Left forelimb (tissue), 1 donor: ENCODE measurements at places on chromosomes 13 and 19.

- no peak for DNase-seq
Observed at GRCh38 chr13:30017880-30018279, 167.5 kb upstream of the UBL3 start.

DNA sequence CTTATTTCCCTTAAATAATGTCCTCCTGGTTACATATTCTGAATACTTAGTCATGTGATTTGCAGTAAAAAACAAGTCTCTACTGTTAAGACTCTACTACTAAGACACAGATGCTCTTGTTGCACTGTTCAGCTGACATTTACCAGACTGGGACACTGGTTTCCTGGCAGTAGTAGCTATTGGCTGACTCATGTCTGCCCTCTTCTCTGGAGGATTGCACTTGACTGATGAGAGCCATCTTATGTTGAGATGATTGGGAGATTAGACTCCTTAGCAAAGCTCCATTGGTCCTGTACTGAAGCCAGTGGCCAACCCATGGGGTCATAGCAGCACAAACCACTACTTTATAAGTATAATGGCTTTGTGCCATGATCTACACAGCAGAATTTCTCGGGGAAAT lies 1672.6 kb upstream of the PCDH20 start:
- DNase-seq: no peak

GRCh38 chr13:66154976-66155375 lies 1075.2 kb downstream of the PCDH9 start:
- DNase-seq: no peak

DNA sequence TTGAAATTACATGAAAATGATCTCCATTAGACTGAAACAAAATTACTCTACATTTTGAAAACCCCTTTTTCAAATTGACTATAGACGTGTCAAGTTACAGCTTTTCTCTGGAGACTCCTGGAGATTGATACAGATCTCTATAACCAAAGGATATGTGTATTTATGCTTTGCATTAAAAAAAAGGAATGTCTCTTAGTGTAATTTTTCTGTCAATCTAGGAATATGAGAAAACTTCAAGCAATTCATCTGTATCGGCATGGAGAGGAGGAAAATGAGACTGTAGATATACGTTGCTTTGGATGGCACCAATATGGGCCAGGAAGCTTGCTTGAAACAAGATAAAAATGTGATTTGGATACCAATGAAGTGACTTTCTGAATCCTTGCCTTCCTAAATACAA lies 286.6 kb downstream of the PCDH9 start:
- DNase-seq: no peak

GRCh38 chr19:7476777-7477494 lies 11.9 kb downstream of the PEX11G start:
- no peak for DNase-seq

DNA sequence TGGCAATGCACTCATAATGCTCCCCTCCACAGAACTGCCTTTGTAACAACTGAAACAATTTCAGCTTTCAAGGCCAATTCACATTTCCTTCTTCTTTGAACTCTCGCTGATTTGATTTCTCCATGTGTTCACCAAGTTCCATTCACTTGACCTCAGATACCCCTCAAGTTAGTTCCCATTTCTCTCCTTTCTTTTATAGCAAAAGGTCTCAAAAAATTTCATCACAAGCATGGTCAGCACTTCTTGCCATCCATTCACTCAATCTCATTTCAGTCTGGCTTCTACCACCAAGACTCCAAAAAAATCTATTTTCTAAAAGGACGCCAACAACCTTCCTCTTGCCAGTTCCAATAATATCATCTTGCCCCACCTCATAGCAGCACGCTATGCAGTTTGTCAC lies 135.7 kb downstream of the DIAPH3 start:
- no peak for DNase-seq

- no peak for DNase-seq
Observed at GRCh38 chr13:76822698-76823267, 63.4 kb downstream of the KCTD12 start.

DNA sequence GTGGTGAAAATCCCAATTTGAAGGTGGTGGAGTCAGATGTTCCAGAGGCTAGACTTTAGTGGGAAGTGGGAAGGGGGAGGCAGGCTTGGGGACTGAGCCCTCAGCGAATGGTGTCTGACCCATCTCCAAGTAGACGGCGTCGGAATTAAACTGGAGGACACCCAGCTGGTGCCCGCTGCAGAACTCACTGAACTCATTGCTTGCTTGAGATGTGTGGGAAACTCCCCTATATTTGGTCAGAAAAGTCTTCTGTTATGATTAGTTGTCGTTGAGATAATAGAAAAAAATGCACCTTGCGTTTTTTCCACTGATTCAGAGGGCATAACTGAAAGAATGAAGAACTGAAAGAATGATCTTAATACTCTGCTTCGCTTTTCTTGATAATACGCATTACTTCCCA lies 871 bp upstream of the ZNF583 start:
- no peak for DNase-seq

DNA sequence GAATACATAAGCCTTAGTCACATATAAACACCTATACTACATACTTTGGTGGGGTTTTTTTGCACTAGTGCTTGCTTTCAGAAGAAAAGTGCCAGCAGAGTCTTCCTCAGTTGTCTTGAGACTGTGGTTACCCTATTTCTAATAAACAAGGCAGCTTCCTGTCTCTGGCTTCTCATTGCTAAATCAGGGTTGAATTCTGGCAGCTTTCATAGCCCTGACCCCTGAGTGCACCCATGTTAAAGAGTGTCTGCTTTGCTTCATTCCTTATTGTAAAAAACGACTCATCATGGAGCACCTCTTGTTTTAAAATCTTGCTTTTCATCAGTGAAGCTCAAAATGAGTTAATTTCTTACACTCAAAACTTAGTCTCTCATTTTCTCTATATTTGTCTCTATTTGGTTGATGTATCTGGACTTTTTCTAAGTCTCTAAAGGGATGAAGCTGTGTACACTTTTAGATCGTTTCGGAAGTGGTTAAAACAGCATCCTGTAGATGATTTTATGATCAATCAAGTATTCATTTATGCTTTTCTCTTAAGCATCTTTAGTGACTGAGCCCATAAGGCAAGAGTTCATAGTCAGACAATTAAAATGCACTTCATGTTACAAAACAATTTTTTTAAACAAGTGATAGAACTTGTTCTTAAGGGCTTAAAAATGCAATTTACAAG lies 72.1 kb downstream of the KLF12 start:
- DNase-seq: no peak

GRCh38 chr19:10912619-10913018 lies 15.8 kb downstream of the YIPF2 start:
- no peak for DNase-seq

GRCh38 chr13:113839536-113840204 lies 24.2 kb downstream of the GAS6 start:
- DNase-seq: no peak

DNA sequence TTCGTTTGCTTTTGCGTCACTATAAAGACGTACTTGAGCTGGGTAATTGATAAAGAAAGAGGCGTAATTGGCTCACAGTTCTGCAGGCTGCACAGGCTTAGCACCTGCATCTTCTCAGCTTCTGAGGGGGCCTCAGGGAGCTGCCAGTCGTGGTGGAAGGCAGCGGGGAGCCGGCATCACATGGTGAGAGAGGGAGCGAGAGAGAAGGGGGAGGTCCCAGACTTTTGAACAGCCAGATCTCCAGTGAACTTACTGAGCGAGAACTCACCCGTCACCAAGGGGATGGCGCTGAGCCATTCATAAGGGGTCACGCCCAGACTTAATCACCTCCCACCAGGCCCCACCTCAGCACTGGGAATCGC lies 58.7 kb upstream of the F7 start:
- DNase-seq: no peak

- DNase-seq: peak; percentile 53
Observed at GRCh38 chr13:110230661-110231347, 76.2 kb downstream of the COL4A1 start.

- no peak for DNase-seq
Observed at GRCh38 chr13:99383946-99384345, 76.7 kb upstream of the GPR183 start.

DNA sequence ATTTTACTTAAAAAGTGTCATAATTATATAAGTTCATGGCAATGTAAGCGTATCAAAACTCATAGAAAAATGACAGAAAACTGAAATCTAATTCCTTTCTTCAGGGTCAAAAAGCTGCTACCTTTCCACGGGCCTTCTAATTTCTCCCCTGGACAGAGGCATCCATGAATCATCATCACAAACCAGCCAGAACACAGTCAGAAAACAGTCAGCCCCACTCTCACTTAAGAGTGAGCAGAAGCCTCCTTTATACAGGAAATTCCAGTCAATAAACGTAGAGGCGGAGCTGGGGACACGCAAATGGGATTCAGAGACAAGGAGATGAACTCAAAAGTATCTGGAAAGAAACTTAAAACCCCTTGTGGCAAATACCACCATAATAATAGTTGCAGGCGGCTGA lies 54.2 kb upstream of the ABCC4 start:
- no peak for DNase-seq

DNA sequence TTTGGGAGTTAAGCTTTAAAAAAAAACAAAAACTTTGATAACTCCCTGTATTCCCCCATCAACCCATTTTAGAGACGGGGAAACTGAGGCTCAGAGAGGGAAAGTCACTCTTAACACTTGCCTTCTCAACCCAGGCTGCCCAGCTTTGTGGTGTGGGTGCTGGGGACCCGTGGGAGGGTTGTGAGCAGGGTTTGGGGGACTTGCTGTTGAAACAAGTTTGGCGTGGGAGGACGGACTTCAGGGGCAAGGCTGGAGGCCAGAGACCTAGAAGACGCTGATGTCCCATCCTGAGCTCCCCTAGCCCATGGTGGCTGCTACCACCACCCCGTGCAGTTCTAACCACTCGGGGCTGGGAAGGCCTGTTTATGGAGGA lies 747 bp upstream of the CACTIN start:
- no peak for DNase-seq

- no peak for DNase-seq
Observed at GRCh38 chr19:45955905-45956608, 17.6 kb downstream of the NOVA2 start.

DNA sequence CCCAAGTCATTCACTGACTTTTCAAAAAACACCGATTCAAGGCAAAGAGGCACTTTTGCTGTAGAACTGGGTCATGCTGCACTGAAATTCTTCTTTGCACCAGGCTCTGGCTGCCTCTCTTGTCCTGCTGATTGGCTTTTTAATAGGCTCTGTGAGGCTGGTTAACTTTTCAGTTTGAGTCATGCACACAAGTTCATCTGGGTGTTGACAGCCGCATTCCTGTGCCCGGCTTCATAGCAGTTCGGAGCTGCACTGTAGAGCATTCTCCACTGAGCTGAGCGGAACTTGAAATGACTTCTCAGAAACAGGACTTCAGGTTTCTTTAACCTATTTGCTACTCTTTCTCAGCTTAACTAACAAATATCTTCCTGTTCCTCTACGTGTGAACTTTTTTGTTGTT lies 978.3 kb downstream of the UQCRFS1 start:
- no peak for DNase-seq

DNA sequence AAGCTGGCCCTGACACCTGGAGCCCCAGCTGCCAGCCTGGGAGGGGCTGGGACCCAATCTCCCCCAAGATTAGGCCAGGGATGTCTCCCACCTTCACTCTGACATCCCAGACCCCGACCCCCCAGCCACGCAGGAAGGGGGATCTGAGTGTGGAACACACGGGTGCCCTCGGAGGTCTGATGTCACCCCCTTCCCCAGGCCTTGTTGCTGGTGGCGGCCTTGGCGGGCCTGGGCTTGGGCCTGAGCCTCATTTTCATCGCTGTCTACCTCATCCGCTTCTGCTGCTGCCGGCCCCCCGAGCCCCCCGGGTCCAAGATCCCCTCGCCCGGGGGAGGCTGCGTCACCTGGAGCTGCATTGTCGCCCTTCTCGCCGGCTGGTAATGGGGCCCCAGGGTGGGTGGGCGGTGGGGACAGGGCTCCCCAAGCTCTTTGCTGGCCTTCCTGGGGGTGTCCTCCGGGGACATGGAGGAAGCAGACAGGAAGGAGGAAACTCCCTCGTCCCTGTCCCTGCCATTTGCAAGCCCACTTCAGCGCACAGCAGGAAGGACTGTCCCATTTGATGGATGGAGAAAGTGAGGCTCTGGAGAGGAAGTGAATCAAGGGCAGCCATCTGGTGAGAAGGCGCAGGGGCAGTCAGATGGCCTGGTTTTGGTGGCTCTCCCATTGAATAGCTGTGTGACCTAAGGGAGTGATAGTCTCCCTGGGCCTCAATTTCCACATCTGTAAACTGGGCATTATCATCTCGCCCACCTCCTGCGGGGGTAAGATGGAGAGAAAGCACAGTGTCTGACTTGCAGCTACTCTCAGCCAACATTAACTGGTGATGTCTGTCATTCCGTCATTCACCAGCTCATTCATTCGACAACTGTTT lies 3.9 kb downstream of the TTYH1 start:
- DNase-seq: no peak

DNA sequence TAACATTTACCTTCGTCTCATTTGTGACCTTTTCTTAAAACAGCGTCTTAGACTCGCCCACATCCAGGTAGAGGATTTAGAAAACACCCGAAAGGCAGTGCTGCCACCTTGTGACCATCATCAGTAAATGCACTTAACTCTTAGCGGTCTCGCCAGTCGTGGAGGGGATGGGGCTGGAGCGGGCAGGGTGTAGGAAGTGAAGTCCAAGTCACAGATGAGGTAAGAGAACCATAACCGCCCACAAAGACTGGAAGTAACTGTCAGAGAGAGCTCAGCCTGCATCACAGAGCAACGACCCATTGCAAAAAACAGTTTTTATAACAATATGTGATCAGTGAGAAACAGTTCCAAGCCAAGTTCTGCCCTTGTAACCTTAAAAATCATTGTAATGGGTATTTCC lies 10.7 kb upstream of the CEACAM3 start:
- no peak for DNase-seq

- no peak for DNase-seq
Observed at GRCh38 chr19:11152318-11153062, 3.1 kb downstream of the SPC24 start.

DNA sequence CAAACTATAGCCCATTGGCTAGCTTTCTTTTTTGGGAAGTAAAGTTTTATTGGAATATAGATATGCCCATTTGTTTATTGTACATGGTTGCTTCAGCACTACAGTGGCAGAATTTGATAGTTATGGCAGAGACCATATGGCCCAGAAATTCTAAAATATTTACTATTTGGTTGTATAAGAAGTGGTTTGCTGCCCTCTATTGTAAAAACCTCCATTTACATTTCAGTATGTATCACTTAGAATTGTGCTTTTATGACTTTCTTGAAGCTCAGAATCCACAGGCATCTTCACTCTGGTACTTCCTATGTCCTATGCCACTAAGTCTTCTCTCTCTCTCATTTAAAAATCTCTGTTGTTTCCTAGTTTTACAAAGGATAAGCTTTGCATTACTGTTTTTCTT lies 37.7 kb downstream of the DLEU7 start:
- DNase-seq: no peak

- DNase-seq: no peak
Observed at GRCh38 chr13:78247362-78247761, 328.7 kb upstream of the EDNRB start.

DNA sequence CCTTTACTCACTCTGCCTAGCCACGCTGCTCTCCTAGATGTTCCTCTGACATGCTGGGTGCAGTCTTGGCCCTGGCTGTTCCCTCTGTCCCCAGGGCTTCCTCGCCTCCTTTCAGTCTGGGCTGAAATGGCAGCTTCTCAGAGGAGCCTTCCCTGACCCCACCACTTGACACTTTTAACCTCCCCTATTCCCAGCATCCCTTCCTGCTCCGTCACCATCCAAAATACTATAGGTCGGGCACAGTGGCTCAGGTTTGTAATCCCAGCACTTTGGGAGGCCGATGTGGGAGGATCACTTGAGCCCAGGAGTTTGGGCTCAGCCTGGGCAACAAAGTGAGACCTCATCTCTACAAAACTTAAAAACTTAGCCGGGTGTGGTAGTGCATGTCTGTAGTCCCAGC lies 2.6 kb downstream of the FAM187B start:
- no peak for DNase-seq

- DNase-seq: no peak
Observed at GRCh38 chr13:111406636-111407035, 86.2 kb downstream of the TEX29 start.
